GM12892 (cell line): ENCODE measurements at places on chromosomes 2 and 18.

DNA sequence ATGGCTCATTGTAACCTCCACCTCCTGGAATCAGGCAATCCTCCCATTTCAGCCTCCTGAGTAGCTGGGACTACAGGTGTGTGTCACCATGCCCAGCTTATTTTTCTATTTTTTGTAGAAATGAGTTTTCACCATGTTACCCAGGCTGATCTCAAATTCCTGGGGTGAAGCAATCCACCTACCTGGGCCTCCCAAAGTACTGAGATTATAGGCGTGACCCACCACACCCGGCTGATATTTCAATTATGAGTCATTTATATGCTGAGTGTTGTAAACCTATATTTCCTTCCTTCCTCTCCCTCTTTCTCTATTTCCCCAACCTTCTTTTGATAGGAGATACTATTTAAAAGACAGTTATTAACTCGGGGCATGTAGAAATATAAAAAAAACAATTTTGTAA is 469.6 kb upstream of the ID2 start:
- DNase-seq = no peak

GRCh38 chr2:215583881-215584280 is 148.0 kb upstream of the FN1 start:
- no peak for DNase-seq

DNA sequence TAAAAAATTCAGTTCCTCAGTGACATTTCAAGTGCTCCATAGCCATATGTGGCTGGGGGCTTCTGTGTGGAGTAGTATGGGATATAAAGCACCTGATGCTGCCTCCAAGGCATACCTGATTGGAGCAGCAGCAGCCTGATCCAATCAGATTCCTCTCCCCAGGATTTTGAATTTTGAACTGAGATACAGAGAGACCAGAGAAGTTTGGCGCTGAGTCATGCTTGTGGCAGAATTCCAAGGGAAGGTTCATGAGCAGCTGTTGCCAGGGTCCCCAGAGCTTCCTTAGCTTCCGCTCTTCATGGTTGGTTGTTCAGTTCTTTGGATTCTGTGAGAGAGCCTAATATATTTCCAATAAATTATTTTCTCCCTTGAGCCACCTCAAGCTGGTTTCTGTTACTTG is 29.0 kb upstream of the CFAP36 start:
- DNase-seq = no peak

DNA sequence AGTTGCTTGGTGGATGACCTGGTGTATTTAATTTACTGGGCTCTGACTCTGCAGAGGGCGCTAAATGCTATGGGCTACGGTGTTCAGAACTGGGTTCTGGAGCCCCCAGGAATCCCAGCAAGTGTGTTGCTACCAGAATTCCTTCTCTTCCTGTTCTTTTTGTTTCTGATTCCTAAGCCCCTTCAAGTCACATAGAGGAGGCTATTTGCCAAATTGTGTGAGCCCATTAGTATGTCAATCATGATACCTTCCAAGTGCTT is 358.2 kb upstream of the SPRED2 start:
- no peak for DNase-seq

DNA sequence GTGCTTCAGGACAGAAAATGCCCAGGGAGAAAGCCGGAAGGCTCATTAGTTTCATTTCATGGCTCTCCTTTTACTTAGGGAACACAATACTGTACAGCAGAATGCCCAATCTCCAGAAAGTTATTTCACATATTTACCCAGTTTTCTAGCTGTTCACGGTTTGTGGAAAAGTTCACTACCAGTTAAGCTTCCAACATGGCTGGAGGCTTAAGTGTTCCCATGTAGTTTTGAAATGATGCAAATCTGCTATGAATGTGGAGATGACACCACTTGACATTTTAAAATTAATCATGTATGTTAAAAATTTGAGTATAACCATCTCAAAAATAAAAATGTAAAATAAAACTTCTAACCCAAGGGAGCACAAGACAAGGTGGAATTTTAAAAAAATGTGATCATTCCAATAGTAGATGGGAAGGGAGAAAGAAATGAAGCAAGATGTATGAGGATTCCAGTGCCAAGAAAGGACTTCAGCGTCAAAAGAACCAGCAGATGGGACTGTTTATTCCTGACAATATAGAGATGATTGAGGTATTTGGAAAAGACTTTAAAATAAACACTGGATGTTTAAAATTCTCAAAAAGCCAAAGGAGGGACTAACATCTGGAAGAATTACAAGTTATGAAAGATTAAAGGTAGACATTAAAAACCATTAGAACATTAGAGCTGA is 60.9 kb upstream of the OSR1 start:
- DNase-seq = no peak

DNA sequence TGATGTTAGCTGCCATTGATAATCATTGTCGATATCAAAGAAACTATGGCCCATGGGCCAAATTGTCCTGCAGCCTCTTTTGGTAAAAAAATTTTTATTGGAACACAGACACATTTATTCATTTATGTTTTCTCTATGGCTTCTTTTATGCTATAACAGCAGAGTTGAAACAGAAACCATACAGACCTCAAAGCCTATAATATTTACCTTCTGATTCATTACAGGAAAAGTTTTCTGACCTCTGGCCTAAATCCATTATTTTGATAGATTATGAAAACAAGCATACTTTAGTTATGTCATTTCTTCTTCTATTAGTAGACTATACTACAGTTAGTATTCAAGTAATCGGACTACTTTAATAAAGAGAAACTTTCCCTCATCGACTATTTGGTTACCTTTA is 349.7 kb upstream of the GALNT5 start:
- DNase-seq = no peak

- no peak for DNase-seq
These were observed 280.9 kb upstream of the TCF4 start for GRCh38 chr18:55868909-55869308.

DNA sequence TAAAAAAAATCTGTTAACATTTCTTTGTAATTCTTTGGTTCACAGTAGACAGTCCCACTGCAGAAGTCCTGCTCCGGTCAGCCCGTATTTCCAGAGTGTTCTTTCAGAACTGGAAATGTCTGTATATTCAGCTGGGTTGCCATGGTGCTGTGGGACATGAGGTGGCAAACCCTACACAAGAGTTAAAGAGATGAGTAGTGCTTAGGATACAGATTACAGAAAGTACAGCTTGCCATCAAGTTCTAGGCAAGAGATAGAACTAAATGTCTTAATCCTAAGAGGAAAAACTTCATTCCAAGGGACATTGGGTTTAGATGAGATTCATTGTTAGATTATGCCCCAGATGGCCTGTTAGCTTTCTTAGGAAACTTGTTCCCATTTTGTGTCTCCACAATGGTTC is 60.1 kb downstream of the FMNL2 start:
- DNase-seq = no peak

GRCh38 chr2:27773959-27774358 is 2.4 kb downstream of the MRPL33 start:
- DNase-seq = no peak

DNA sequence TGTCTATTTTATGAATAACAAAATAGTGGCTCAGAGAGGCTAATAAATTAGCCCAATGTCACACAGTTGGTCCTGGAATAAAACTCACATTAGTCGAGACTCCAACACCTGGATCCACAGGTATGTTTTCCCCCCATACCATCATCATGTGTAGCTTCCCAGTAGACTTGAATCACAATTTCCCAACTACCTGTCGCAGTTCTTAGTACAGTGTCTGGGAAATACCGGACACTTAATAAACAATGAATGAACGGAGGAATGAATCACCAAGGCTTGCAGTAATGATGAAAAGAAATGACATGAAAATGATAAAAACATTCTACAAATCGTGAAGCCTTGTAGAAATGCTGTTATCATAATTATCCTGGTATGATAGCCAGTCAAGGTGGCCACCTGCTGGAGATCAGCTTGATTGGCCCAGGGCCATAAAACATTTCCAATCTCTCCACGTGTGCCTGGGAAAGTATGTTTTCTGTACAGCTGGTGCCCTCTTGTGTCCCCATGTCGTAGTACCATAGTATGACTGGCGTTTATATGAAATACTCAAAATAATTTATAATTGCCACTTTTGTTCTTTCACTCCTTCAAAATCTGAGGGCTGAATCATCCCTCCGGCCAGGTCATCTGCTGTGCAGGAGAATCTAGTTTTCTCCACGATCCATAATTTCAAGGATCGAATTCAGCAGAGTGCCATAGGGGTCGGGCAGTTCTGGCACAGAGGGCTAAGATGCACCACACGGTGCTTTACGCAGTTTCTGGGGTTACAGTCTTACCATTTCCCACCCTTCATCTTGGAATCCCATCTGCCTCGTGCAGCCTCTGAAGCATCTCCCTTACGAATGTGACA is 95.4 kb downstream of the LAMA1 start:
- DNase-seq = no peak

DNA sequence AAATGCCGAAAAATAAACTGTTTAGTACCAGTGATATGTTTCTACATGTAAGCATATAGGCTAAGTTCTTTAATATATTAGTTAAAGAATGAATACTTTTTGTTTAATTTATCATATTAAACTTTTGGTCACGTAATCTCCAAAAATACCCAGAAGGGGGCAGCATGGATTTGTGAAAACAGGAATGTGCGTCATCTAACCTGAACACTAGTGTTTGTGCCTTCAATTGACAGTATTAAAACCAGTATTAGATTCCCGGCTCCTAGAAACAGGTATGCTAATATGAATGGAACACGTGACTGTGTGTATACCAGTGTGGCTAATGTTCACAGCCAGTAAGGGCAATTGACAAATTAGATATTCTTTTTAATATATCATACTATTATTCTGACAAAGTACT is 51.8 kb downstream of the WDR7 start:
- DNase-seq = peak; percentile 2

GRCh38 chr2:224180810-224181209 is 141.7 kb upstream of the SERPINE2 start:
- no peak for DNase-seq

DNA sequence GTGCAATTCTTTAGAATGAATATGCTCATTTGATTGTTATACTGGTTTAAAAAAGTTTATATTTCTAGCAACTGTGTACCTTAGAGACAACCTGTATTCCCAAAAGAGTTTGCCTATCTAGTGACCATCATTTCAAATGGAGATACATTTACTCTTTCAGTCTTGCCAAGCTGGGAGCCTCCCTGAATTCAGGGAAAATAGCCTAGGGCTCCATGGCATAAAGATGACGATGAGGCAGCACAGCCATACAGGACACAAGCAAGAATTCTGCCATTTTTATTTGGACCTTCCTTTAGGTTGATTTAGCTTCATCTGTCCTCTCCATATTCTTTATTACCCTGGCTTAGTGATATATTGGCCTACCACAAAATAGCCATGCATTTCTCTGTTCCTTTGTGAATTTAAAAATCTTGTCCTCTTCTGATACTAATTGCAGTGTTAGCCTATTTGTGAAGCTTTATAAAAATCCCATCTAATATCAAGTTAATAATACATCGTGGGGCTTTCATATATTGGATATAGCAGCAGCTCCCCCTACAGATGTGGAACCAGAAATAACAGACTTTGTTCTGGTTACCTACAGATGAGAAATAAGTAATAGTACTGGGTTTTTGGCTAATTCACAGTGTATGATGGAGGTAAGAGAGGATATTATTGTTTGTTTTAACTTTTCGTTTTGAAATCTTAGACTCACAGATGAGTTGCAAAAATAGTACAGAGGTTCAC is 1661.9 kb upstream of the PIK3C3 start:
- no peak for DNase-seq

GRCh38 chr2:204529795-204530463 is 15.3 kb upstream of the PARD3B start:
- DNase-seq = no peak

DNA sequence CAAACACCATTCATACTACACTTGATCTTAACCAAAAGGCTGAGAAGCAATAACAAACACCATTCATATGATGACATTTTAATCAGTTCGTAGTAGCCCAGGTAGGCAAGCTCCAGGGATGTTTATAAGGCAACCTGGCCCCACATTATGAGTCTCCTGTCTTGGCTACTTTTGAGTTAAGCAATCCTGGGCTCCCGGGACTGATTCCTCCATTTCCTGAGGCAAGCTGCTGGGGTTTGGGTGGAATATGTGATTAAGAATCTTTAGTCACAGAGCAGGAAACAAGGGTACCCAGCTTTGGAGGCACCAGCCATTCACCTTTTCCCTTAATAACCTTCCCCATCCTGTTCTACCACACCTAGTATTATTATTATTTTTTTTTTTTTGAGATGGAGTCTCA is 24.5 kb upstream of the SPRED2 start:
- DNase-seq = no peak

- no peak for DNase-seq
These were observed 17.8 kb downstream of the NLRC4 start for GRCh38 chr2:32246911-32247310.

- DNase-seq = no peak
These were observed 274.9 kb upstream of the TMEFF2 start for GRCh38 chr2:192469612-192470011.

DNA sequence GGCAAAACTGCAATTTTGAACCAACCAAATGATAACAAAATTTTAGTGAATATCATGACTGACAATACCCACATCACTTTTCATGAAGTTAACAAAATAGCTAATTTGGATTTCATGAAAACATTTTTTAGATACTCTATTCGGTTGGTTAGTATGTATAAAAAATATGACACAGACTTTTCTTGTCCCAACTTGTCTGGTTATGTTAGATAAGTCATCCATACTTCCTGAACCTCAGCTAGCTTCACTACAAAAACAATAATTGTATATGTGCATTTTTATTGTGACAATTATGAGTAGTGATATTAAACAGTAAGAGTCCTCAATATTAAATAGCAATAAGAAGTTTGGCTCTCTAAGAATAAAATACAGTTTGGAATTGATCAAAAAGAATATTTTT is 408.1 kb upstream of the DSEL start:
- DNase-seq = no peak

DNA sequence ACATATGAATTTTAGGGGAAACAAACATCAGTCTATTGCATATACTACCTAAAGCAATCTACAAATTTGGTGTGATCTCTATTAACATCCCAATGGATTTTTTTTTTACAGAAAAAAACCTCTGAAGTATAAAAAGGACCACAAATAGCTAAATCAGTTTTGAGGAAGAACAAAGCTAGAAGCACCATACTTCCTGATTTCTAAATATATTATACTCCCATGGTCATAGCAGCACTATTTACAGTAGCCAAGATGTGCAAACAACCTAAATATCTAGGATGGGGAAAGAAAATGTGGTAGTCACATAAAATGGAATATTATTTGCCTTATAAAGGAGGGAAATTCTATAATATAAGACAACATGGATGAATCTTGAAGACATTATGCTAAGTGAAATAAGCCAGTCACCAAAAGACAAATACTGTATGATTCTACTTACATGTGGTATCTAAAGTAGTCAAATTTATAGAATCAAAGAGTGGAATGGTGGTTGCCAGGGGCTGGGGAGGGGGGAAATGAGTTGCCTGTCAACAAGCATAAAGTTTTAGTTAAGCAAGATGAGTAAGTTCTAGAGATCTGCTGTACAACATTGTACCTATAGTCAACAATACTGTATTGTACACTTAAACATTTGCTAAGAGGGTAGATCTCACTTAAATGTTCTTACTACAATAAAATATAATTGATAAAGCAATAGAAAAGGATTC is 17.6 kb upstream of the CASP8 start:
- no peak for DNase-seq
